ENCODE measurements at places on chromosomes 13 and 19.

GRCh38 chr19:51784109-51784785 is 10.7 kb upstream of the FPR3 start:
- DNase-seq, result no peak

DNA sequence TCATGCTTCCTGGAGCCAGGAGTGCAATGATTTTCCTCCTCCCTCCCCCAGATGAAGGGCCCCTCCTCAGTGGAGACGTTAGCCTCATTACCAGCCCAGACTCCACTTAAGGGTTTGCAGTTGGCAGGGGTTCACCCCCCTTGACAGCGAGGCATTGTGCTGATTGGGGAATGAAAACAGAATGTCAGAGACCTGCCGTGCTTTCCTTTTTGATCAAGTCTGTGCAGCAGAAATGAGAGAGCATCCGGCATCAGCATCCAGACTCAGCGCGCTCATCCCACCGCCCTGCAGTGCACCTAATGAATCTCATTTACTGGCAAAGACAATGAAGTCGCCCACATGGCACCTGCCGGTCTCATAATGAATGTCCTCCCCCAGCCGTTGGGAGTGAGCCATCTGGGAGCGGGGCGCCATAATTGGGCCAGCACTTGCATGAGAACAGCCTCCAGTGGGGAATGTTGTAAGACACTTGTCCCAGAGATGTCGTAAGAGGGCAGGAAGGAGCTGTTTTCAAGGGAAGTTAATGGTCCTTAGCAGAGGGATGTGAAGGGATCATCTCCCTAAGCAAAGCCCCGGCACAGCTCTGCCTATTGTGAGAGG is 98.3 kb upstream of the UQCRFS1 start:
- DNase-seq, result peak; percentile 91

- DNase-seq, result no peak
Measured at GRCh38 chr13:34867590-34867989, 74.5 kb upstream of the NBEA start.

- DNase-seq, result peak; percentile 44
Measured at GRCh38 chr13:20525144-20525600, 485 bp downstream of the CRYL1 start.

GRCh38 chr19:18156841-18157464 is 4.0 kb downstream of the PIK3R2 start:
- peak; percentile 73 for DNase-seq

GRCh38 chr13:22073718-22074117 is 402.8 kb downstream of the FGF9 start:
- DNase-seq, result no peak

DNA sequence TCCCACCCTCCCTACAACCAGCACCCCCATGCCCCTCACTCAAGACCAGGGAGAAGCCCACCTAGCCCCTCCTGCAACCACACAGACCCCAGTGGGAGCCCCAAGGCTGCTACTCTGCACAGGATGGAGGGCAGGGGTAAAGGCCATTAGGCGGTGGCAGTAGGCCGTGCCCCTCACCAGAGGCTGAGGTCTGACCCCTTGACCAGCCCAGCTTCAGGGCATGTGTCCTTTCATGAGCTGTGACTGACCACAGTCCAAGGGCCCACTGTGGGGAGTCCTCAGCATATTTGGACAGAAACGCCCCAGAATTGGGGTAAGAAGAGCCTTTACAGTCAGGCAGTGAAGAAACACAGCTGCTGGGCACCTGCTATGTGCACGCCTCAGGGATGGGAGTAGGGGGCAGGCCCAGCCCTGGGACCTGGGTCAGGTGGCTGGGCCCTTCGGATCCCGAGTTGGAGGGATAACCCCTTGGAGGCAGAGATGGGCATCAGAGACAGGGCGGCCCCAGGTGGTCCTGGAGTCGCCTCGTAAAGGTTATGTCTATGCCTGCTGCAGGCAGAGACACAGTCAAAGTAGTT is 1.7 kb upstream of the RPS5 start:
- DNase-seq, result no peak

GRCh38 chr19:8481201-8481600 is 21.2 kb downstream of the PRAM1 start:
- DNase-seq, result no peak

DNA sequence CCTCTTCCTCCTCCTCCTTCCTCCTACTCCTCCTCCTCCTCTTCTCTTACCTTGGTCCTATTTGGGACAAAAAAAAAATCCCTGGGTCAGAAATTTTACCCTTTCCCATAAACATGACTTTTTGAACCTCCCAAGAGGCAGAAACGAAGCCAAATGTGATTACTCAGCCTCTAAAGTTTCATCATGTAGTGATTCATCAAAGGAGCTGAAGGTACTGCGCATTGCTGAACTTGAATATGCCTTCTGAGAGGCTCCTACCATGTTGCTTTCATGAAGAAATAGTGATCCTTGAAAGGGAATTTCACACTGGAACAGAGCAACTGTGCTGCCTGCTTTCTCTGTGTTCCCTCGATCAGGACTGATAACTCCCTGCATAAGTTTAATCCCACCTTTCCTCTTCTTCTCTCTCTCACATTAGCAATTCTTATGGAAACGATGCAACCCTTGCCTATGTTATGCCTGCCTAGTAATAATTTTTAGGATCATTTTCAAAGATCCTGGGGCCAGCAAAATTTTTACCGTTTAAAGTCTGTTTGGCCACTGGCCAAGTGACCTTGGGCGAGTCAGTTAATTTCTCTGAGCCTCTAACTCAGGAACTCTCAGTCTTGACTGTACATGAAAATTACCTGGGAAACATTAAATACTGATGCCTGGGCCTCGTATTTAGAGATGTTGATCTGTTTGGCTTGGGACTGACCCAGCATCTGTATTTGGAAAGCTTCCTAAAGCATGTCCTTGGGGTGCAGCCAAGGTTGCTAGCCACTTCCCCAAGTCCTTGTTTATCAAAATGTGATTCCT is 149.5 kb downstream of the DCT start:
- no peak for DNase-seq

GRCh38 chr19:46860846-46861690 is at the start of gene ARHGAP35:
Gene ARHGAP35 (plus strand): TSS chr19:46860997. CDS start chr19:46918676, 57,679 bp downstream.
- DNase-seq, result no peak

DNA sequence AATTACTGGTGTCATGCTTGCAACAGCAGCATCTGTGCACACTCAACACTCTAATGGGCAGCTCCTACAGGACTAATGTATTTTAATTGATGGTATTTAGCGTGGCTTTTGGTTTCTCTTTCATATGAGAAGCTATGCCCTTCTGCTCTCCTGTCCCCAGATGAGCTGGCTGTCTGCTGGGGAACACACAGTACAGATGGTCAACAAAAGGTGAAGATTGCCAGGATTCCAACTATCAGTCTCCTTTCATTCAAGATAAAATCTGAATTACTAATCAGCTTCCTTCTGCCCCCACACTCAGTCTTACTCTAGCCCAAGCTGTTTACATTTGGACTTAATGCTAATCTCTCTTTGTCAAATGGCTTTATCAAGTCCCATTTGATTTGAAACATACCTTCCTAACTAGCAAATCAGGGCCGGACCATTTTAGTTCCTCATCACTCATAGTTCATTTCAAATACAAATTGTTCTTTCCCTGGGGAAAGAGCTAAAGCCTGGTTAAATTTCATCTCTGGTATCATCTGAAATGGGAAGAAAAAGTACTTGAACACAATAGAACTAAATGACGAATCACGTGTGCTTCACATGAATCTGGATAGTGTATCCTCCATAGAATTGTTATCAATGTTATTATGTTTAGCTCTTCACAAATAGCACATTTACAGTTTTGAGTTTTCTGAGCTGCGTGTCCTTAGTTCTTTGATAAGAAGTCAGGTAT is 988.0 kb downstream of the PCDH17 start:
- DNase-seq, result no peak

GRCh38 chr13:48733739-48734335 is 80.1 kb downstream of the CYSLTR2 start:
- DNase-seq, result no peak

DNA sequence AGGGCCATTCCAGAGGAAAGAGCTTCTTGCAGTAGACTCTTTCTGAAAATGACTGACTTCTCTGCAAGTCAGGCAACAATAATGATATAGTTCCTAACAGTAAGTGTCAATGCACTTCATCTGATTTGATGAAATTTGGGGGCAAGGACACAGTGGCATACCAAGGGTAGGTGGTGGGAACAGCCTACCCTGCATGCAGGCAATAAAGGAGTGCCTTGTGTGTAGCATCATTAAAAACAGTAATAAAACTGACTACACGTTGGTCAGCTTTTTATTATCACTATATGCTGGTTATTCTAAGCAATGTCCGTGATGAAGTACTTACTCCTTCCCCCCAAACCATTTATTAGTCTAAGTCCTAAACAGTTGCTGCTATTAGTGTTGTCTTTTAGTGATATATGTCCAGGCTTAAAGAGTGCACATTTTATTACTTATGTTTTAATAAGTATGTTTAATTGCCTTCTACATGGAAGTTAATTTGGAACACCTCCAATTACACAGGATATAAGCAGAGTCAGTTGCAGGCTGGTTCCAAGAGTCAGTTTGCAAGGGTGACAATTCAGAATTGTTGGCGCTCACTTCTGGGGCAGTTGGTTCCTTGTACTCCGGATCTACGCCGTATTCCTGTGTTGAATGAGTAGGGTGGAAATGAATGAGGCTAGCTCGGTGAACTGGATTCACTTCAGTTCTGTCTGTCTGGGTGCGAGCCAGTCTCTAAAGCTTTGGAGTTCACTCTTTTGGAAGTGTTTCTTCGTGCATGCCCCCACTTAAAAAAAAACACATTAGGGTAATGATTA is 84.0 kb downstream of the RGCC start:
- DNase-seq, result no peak

GRCh38 chr13:92187378-92187989 is 789.1 kb downstream of the GPC5 start:
- peak; percentile 15 for DNase-seq

GRCh38 chr13:40204246-40204645 is 462.2 kb downstream of the FOXO1 start:
- no peak for DNase-seq

DNA sequence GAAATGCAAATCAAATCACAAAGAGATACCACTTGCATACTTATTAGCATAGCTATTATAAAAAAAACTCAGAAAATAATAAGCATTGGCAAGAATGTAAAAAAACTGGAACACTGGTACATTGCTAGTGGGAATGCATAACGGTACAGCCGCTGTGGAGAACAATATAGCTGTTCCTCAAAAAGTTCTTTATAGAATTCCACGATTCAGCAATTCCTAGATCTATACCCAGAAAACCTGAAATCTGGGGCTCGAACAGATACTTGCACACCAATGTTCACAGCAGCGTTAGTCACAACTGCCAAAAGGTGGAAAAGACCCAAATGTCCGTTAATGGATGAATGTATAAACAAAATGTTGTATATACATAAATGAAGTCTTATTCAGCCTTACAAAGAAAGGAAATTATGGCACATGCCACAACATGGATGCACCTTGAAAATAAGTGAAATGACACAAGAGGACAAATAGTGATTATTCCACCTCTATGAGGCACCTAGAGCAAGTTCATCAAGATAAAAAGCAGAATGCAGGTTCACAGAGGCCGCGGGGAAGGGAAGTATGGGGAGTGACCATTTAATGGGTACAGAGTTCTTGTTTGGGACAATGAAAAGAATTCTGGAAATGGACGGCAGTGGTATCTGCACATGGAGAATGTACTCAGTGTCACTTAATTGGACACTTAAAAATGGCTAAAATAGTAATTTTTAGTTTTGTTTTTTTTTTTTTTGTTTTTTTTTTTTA is 107.2 kb downstream of the USP12 start:
- no peak for DNase-seq

- no peak for DNase-seq
Measured at GRCh38 chr19:5231857-5232678, 108.5 kb downstream of the PTPRS start.

GRCh38 chr13:66992183-66992582 is 238.0 kb downstream of the PCDH9 start:
- no peak for DNase-seq

- DNase-seq, result peak; percentile 83
Measured at GRCh38 chr19:6048793-6049405, 61.4 kb downstream of the RFX2 start.

DNA sequence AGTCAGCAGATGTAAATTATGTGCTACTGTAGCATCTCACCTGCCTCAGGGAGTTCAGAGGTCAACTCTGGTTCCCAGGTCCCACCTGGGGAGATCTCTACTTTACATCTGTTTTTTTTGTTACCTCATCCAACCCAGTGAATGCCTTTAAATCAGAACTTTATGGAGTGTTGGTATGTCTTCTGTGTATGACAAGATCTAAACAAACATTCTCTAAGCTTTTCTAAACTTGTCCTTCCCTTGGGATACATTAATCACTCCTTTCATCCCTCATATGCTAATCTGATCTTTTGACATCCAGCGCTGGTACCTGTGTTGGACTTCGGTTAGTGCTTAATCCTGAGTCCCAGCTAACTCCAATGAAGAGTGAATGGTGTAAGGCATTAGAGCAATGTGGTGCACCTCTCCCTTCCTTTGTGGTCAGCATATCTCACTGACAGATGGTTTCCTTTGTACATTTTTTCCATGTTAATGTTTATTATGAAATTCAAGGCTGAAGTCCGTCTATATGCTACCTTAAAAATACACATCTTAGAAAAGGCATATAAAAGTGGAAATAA is 213.4 kb downstream of the ABCC4 start:
- no peak for DNase-seq

GRCh38 chr13:27371932-27372331 is 52.5 kb upstream of the GTF3A start:
- no peak for DNase-seq

DNA sequence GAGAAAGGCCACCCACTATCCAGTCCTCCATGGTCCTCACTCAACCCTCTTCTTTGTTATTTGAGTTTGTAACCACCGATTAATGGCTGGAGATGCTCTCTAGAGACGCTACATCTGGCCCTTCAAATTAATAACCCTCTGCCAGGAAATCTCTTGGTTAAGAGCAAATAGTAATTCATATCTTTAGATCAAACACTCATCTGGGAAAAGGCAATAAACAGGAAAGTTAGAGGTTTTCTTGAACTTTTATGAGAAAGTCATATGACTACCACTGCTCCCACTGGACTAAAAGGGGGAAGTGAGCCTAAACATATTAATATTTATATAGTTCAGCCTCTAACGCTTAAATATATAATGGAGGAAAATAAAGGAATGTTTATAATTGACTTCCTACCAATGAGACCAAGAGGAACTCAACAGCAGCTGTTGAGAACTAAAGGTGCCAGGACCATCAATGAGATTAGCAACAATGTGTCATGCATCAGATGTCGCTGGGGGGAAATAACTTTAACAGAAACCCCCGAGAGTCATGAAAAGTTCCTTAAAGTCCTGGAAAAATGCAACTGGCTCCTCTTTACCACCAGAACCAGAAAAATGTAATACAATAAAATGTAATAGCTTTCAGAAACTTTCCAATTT is 2.7 kb downstream of the TBC1D4 start:
- no peak for DNase-seq
